H1 (cell line): ENCODE measurements at places on chromosomes 7 and 10.

- DNase-seq = no peak
Measured at GRCh38 chr10:93222211-93222754, 148.6 kb downstream of the CYP26A1 start.

GRCh38 chr7:80634505-80634904, 3.9 kb upstream of the CD36 start:
- DNase-seq = no peak

DNA sequence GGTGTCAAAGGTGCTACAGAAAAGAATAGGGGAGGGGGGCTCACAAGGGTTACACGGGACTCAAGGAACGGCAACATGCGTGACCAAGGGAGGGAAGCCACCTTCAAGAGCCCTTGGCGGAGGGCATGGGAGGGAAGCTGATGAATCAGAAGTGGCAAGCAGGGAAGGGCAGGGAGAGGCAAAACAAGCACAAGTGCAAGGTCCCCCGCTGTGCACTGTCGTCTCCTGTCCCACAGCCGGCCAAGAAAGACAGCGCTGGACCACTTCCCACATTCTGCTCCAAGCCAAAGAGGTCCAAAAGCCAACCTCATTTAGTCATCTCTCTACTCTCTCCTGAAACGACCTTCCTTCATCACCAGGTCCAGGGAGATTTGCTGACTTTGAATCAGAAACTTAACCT, 102.7 kb downstream of the CALN1 start:
- no peak for DNase-seq

DNA sequence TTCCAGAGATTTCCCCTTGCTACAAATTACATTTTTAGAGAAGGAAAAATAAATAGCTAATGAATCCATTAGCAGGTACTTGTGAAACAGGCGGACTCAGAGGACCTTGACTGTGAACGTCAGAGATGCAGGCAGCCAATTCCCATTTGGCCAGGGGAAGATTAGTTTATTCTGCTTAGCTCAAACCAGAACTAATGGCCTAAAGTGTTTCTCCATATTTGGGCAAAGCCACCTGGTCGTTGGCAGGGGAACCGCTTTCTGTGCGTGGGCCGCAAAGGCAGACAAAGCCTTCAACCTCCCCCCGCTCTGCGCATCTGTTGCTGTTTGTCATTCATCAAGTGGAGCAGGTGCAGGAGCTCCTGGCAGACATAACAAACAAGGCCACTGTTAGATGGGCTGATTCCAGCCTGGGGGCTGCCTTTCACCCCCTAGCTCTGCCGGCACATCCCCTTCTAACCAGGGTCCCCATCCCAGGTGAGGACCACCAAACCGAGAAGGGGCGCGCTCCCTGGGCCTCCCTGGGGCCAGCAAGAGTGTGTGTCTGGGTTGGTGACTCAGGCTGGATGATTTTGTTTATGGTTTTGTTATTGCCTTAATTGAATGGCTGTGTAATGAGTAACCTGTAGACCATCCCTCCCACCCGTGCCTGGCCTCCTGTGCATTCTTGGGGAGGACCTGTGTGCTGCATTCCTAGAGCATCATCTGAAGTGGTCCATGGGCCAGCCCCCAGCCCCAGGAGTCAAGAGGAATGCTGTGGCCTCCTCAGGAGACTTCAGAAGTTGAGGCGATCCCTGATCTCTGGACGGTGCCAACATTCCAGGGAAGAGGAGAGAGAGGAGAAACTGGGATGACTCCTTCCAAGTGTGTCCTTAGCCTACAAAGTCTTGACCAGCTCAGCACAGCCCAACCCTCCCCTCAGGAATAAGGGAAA, 14.5 kb upstream of the CPA1 start:
- DNase-seq = no peak

DNA sequence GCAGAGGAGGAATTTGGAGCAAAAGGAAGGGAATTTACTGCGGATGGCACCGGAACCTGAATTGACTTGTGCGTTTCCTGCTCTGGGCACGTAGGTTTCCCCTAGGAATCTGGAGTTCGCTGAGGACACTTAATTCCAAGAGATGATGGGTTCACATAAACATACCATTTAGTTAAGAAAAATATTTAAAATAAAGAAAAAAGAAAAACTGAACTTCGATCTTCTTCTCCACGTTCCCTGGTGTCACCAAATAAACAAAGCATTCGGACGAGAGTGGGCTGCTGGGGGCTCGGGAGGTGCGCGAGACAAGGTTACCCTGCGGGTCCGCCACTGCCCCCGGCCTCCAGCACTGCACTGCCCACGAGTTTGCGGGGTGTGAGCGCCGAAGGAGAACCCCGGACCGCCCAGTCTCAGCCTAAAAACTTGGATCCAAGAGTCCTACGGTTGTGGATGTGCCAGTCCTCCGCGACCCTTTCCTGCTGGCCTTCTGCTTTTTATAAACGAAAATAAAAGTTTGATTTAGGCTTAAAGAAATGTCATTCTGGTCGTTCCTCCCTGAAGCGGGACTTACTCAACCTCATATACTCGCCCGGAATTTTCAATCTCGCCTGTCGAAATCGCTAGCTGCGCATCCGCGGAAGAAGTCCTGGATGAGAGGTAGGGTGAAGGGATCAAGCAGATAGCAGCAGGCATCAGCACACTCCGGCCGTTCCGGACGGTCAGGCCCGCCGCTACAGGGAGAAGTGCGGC, 30.3 kb downstream of the SKIDA1 start:
- DNase-seq = no peak

- DNase-seq = no peak
Measured at GRCh38 chr7:31019509-31019908, 32.6 kb upstream of the ADCYAP1R1 start.

DNA sequence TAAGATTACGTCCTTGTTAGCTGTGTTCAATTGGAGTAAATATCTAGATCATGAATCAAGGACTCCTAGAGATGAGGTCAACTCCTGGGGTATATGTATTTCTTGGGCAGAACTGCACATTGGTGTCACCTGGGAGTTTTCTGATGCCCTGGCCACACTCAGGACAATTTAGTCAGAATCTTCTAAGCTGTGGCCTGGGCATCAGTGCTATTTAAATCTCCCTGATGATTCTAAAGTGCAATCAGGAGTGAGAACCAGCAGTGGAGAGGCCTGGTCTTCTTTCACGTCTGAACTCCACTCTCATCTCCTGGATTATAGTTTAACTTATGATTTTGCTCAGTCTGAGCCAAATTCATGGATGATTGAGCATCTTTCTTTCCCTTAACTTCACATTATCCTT, 218.0 kb downstream of the BMPER start:
- no peak for DNase-seq

- no peak for DNase-seq
Measured at GRCh38 chr7:107652642-107653041, 8.0 kb upstream of the SLC26A4 start.

DNA sequence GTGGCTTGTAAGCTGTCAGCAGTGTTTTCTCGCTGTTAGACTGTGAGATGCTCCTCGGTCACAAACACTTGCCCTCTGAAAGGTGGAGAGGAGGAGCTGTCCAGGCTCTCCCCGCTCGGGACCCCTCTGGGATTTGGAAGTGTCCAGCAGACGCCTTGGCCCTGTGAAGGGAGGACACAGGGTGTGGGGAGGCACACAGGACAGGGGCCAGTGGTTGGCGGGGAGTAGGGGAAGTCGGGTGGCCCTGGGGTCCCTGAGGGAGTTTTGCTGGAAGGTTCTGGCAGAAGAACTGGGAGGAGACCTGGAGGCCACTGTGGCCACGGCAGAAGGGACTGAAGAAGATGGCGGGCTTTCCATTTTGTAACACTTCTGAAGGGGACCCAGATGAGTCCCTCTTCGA, 47.2 kb upstream of the DPYSL4 start:
- DNase-seq = no peak

- peak; percentile 75 for DNase-seq
Measured at GRCh38 chr7:124764847-124765400, 668 bp downstream of the GPR37 start.

GRCh38 chr10:8044331-8044907, 10.1 kb upstream of the GATA3 start:
- DNase-seq = no peak

DNA sequence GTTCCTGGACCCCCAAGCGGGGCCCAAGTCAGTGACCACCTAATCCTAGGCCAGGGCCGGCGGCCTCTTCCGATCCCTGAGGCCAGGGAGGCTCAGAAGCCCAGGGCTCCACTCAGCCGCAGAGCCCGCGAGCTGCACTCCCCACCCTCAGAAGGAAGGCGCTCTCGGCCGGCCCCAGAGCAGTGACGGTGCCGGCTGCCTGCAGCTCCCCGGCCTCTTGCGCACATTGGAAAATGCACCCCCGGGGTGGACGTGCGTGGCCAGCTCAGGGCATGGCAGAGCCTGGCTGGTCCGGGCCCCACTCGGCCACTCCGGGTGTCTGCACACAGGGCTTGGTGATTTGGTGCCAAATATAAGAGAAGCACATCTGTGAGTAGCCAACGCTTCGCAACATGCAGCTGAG, 269.1 kb downstream of the PTPRN2 start:
- peak; percentile 60 for DNase-seq

DNA sequence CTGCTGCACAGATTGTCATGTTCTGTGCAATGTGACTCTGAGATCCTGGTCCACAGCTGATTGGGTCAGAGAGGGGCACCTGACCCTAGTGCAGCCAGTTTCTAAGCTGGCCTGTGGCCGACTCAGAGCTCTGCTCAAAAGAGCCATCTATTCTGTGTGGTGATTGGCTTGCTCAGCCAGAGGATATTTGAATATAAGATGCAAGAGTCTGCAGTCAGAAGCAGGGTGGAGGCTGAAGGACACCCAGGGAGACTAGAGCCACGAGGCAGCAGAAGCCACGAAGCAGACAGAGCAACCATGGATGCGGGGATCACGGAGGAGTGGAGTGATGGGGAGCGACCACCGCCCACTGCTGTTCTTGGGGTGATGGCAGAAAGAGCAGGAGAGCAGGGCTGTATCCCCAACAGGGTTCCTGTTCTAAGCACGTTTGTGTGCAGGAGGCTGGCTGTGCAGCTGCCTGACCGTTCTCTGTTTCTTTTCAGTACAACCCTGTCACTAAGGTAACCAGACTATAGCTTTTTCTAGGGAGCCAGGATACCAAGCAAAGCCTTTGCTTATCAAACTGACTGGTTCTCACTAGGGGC, 19.5 kb upstream of the RHEB start:
- no peak for DNase-seq

GRCh38 chr10:120381931-120382330, 75.1 kb upstream of the PLPP4 start:
- no peak for DNase-seq

- DNase-seq = no peak
Measured at GRCh38 chr10:34716958-34717357, 98.1 kb downstream of the PARD3 start.

DNA sequence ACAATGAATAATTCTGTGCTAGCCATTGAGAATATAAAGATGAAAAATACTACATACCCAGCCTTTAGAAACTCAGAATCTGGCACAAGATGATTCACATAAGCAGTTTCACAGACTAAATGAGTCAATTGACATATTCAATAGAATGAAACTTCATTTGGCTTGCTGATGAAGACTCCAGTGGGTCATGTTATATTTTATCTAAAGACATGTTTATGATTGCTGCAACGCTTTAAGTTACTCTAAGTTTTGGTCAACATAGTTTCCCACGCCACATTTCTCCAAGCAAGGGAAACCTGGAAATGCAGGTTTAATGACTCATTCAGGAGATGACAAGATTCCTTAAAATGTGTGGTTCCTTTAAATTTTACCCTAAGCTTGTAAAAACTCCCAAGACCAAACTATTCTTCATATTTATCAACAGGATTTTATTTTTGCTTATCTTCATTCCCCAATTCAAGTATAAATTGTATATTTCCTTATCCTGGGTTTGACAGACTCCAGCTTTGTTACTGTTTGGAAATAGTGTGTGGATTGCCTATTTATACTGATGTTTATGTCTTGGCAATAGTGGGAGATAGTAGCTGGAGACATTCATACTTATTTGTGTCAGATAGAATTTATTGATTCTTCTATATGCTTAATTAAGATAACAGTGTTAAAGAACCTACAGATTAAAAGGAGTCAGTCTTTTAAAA, 6.6 kb downstream of the SEMA3A start:
- DNase-seq = no peak

DNA sequence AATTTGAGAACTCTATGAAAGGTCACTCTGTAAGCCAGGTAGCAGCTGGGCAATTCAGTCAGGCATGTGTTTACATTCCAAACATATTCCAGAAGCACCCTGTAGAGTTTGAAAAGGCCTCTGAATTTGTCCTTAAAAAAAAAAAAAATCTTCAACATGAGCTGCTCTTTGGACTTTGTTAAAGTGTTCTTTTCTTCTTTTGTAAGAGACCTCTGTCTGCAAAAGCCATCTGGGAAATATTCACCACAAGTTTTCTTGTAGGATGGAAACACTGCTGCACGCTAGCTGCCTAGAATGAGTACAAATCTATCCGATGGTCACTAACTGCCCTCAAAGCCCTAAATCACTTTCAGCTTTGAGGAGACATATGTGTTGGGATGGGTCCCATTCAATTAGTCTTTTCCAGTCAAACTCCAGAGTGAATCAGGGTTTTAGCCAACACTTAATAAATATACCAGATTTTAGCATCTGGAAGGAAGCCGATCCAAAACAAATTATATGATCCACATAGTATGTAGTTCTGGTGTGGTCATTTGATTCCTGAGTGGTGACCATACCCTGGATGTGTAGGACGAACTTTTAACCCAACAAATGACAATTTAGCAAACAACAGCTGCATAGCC, 85.9 kb downstream of the CD36 start:
- no peak for DNase-seq

DNA sequence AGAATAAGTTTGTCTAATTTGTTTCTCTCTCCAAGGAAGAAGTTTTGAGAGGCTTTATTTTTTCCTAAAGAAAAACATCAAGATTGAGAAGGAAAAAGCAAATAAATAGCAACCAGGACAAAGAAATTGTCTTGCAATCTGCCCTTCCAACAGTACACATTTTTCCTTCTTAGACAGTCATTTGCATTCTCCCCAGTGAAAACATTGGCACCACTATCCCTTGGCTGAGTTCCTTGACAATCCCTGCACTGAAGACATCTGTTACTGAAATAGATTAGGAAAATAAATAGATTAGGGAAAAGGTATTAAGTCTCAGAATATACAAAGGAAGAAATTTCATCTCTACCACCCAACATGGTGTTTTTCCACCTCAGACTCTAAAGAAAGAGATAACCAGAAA, 12.2 kb upstream of the TMEM243 start:
- DNase-seq = no peak

- no peak for DNase-seq
Measured at GRCh38 chr7:15977663-15978062, 291.2 kb upstream of the MEOX2 start.

DNA sequence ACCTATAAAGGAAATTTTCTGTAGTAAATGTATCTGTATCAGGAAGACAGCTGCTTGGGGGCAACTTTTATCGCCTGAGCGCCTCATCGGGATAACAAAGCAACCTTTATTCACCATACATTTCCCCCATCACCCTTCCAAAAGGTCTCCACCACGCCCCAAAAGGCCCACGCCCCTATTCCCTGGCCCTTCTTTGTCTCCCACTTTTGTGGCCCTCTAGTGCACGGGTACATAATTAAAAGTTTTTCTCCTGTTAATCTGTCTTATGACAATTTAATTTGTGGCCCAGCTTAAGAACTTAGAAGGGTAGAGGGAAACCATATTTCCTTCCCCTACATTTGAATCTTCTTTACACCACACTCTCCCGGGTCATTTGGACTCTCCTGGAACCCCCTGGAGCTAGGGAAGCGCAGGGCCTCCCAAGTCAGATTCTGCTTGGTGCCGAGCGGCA, 625 bp downstream of the RP9 start:
- DNase-seq = no peak
